Activated T-helper 1 cell treated with anti-CD3 and anti-CD28 coated beads, Interleukin-2, amount 50 U/mL, for 16 hours (primary cell): ENCODE measurements at places on chromosomes 3 and 15.

DNA sequence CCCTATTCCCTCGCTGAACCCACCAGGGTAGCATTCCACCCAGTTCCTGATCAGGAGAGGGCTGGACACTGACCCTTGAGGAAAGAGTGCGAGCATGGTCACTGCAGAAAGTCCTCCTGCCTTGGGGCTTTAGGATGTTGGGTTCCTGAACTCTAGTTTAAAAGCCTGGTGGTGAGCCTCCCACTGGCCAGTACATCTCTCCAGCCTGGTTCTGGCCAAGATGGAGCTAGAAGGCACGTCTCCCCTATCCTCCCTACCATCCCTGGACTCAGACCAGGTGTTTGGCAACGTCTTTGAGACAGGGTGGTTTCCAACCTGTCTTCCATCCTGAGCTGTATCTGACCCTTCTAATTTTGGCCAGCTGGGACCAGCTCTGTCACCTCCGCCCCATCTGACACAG is 31.4 kb downstream of the NBEAL2 start:
- DNase-seq: no peak

GRCh38 chr3:124962403-124962940 is 27.9 kb upstream of the MUC13 start:
- no peak for DNase-seq

- no peak for DNase-seq
Measured at GRCh38 chr3:23294770-23295387, 91.8 kb downstream of the UBE2E2 start.

DNA sequence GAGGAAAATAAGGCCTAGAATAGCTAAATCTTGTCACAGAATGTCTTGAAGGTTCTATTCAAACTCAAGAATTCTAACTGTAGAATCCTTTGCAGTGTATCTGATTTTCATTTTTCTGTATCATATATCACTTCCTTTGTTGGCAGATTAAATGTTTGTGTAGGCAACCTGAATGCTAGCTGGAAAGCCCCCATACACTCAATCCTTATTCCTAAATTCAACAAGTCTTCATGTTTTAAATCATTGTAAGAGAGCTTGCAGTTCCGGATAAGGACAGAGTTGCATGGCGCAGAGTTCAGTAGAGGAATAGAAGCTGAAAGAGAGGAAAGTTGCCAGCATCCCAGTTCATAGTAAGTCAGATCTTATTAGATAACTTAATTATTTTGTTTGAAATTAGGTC is 242.0 kb upstream of the SEMA6D start:
- no peak for DNase-seq

- no peak for DNase-seq
Measured at GRCh38 chr3:12782172-12782815, 14.2 kb upstream of the CAND2 start.

- DNase-seq: no peak
Measured at GRCh38 chr3:30253832-30254231, 352.6 kb upstream of the TGFBR2 start.

- no peak for DNase-seq
Measured at GRCh38 chr15:54605556-54605955, 591.2 kb downstream of the RSL24D1 start.
